ENCODE measurements at places on chromosomes 2 and 18.

- no peak for DNase-seq
Observed at GRCh38 chr18:23825978-23826405, 136.7 kb downstream of the LAMA3 start.

GRCh38 chr2:16440898-16441297 is 224.7 kb downstream of the CYRIA start:
- DNase-seq, result no peak

- DNase-seq, result peak; percentile 79
Observed at GRCh38 chr2:37832590-37833197, 92.4 kb upstream of the RMDN2 start.

- DNase-seq, result no peak
Observed at GRCh38 chr2:29579495-29580169, 341.8 kb downstream of the ALK start.

DNA sequence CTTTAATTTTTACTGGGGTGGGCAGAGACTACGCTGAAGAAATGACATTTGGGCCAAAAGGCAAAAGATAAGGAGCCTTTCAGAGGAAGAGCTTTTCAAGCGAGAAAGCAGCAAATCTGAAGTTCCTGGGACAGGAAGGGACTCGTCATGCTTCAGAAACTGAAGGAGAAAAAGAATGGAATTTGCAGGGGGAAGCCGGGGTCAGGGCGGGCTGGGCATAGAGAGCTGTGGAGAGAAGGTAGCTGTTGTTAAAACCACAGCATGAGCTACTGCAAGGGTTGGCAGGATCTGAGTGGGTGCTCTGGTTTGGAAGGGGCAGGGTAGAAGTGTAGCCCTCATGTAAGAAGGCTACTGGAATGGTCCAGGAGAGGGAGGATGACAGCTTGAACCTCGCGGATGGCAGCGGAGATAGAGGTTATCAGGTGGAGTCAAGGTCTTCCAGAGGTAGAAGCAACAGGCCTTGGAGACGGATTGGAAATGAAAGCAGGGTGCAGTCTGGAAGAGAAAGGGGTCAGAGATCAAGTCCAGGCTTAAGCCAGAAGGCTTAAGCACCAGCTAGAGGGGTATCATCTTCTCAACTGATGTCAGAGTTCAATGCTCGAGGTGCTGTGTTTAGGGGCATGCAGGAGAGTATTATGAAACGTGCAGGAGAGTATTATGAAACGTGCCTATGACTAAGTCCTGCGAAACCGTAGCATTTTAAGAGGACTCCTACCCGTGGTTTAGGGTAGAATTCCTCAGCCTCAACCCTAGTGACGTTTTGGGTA is 18.9 kb downstream of the ATP8B1 start:
- DNase-seq, result no peak

- DNase-seq, result no peak
Observed at GRCh38 chr2:200708943-200709342, 102.8 kb upstream of the BZW1 start.

- DNase-seq, result no peak
Observed at GRCh38 chr2:190328573-190329147, 9.0 kb upstream of the HIBCH start.

GRCh38 chr18:46097431-46097800 is 680 bp downstream of the ATP5F1A start:
- no peak for DNase-seq

GRCh38 chr2:84234103-84234502 is 225.0 kb downstream of the SUCLG1 start:
- DNase-seq, result no peak

DNA sequence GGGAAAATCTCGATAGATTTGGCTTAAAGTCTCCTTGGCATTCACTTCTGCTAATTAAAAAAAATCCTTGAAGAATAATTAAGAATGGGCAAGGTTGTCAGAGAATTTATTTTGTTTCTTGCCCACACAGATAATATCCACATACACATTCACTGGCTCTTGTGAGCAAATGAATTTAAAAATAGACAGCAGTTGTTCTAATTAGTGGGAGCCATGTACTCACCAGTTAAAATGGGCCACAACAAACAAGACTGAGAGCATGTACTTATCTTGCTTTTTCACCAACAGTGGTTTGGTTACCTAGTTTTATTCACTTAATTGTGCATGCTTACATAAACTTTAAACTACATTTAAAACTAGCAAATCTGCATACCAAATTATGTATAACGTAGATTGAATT is 53.5 kb downstream of the TMEM182 start:
- DNase-seq, result no peak

All from T-cell (primary cell).